ENCODE measurements at places on chromosomes 7 and 10.

DNA sequence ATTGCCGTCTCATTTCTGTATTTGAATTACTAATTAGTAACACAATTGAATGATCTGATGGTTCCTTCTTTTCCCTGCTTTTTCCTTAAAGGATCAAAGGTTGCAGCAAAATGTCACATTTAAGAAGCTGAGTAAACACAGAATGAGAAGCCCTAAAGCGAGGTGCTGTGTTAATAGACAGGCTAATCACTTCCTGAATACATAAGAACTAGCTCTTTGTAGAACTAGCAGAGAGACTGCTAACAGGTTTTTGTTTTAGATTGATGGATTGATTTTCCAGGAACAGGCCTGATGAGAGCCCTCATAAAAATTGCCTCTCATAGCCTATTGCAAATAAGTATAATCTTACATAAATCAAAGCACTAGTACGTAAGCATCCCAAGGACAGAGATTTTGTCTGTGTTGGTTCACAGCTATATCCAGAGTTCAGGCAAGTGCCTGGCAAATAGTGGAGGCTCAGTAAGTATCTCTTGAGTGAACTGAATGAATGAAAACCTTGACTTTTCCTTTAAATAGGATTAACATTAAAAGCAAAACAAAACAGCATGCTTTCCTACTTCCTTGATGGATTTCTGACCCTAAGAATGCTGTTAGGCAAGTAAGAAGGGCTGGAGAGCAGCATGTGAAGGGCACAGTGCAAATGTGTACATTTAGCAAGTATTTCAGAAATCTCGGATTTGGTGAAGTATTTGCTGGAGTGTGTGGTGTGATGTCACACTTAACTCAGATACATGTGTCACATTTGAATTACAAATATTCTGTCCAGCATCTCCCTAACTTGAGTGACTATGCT, 3.3 kb downstream of the TMEM229A start:
- no peak for ATAC-seq

DNA sequence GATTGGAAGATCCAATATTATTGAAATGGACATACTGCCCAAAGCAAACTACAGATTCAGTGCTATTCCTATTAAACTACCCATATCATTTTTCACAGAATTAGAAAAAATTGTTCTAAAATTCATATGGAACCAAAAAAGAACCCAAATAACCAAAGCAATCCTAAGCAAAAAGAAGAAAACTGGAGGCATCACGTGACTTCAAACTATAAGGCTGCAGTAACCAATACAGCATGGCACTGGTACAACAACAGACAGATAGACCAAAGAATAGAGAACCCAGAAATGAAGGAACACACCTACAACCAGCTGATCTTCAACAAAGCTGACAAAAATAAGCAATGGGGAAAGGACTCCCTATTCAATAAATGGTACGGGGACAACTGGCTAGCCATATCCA, 765.4 kb downstream of the SORCS3 start:
- ATAC-seq, result no peak

DNA sequence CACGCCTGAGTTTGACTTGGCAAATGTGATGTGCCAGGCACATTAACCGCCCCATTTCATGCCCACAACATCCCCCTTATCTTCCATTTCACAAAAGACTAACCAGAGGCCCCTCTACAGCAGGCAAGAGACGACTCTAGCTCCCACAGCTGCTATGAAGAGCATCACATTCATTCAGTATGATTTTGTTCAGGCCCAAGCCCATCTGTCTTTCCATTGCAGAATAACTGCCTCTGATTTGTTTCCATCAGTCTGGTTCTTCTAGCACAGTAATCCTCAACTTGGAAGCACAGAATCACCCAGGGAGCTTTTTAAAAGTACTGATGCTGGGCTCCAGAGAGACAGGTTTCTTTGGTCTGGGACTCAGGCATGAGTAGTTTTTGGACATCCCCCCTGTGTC, 169.7 kb downstream of the NEURL1 start:
- ATAC-seq, result no peak

GRCh38 chr10:101920546-101920945, 76.9 kb upstream of the KCNIP2 start:
- no peak for ATAC-seq

- no peak for ATAC-seq
Observed at GRCh38 chr7:106583100-106583499, 77.9 kb downstream of the CCDC71L start.

DNA sequence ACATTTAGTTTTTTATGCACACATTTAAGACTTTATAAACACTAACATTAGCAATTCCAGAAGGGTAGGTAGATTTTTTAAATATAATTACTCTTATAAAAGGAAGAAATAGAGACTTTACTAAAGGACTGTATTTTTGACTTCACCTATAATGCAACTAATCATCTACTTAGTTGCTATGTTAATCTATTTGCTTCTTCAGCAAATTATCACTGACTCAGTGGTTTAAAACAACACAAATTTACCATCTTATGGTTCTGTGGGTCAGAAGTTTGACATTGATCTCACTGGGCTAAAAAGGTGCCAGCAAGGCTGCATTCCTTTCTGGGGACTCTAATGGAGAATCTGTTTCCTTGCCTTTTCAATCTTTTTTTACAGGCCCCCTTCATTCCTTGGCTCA, 7.6 kb downstream of the MTERF1 start:
- no peak for ATAC-seq

DNA sequence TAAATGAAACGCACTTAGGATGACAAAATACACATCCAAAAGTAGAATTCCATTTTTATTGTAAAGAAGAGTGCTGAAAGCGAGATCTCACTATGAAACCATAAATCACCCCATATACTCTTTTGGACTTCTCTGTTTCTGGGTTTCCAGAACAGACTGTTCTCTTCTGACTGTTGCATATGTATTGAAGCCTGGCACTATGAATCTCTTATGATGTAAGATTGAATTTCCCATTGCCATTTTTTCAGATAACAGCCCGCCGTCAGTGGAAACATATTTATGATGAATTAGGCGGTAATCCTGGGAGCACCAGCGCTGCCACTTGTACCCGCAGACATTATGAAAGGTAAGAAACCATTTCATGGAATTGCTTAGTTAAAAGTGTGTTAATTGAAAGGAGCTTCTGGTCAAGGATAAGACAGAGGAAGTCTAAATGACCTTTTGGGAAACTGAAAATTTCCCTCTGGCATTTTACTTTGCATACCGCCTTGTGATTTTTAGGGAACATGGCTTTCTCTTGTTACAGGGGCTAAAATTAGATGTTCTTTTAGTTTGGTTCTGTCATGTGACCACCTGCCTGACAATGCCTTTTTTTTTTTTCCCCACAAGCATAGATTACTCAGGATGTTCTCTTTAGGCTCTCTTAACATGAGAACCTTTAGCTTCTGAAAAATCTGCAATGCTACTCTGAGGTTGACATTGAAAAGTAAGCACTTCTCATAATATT, 168.1 kb downstream of the ARID5B start:
- ATAC-seq, result no peak

DNA sequence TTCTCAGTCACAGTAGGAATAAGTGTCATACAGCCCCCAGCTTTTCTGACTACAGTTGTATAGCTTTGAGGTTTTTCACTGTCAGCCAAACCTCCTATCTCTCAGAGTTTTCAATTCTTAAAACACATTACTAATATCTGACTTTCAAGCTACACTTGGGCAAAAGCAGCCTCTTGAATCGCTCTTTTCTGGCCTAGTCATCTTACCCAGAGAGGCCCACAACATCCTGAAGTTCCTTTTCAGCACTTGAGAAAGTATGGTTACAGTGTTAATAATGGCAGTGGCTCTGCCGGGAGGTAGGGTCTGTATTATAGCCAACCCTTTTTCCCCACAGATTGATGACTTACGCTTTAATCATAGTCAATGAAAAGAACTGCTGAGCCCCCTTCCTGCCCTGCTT, 181.0 kb downstream of the LRRC4 start:
- ATAC-seq, result no peak

DNA sequence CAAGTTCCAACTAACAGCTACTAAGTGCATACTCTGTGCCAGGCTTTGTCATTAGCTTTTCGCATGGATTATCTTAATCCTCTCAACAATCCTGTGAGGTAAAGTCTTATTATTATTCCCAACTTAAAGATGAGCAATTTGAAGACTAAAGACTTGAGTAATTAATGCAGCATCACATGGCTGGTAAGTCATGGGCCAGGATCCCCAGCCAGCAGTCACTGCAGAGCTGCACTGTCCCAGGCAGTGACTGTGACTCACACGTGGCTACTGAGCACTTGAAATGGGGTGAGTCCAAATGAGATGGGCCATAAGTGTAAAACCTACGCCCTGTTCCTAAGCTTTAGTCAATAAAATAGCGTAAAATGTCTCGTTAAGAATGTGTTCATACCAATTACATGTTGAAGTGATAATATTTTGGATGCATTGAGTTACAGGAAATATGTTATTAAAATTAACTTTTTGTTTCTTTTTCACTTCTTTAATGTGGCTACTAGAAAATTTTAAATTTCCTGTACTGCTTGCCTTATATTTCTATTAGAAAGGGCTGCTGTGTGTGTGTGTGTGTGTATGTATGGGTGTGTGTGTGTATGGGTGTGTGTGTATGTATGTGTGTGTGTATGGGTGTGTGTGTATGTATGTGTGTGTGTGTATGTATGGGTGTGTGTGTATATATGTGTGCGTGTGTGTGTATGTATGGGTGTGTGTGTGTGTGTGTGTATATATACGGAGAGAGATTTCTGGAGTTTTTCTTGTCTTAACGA, 756.3 kb downstream of the AUTS2 start:
- no peak for ATAC-seq

GRCh38 chr10:133351408-133352318, 4.5 kb downstream of the PRAP1 start:
- no peak for ATAC-seq

GRCh38 chr10:18293536-18294510, 153.6 kb downstream of the CACNB2 start:
- no peak for ATAC-seq

DNA sequence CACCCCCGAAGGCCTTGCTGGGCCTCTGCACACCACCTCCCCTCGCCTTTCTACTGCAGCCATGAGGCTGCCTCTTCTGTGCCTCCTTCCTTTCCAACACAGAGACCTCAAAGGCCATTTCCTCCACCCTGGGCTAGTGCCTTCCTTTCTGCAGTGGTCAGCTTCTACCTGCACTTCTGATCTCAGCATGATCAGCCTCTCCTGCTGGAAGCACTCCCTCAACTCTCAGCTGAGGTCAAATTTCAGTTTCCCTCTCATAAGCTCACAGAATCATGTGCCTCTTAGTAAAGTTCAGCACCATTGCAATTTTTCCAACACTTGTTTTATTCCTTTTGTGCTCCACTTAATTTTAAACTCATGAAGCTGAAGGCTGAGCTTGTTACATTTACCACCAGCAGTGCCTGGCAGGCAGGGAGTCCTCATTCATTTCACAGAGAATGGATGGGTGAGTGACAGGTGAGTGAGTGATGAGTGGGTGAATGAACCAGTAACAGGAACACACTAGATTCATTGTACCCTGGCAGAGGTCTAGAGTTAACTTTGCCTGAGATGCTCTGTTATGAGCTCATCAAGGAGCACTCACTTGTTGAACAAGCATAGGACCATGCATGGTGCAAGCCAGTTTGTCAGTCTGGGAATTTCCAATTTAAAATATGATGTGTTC, 124.0 kb upstream of the PRSS58 start:
- no peak for ATAC-seq

DNA sequence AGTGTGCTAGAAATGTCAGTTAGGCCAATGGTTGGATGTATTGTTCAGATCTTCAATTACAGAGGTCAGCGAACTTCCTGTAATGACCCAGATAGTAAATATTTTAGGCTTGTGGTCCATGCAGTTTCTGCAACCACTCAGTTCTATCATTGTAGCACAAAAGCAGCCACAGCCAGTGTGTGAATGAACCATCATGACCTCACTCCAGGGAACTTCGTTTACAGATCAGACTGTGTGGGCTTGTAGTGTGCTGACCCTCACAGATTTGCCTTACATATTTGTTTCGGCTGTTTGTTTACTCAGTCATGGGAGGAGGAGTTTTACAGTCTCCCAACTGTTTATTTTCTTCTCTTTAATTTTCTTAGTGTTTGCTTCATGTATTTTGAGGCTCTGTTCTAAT, 55.4 kb downstream of the LANCL2 start:
- no peak for ATAC-seq

GRCh38 chr7:52749880-52750279, 285.6 kb upstream of the POM121L12 start:
- no peak for ATAC-seq

GRCh38 chr10:18364987-18365775, 225.0 kb downstream of the CACNB2 start:
- no peak for ATAC-seq

DNA sequence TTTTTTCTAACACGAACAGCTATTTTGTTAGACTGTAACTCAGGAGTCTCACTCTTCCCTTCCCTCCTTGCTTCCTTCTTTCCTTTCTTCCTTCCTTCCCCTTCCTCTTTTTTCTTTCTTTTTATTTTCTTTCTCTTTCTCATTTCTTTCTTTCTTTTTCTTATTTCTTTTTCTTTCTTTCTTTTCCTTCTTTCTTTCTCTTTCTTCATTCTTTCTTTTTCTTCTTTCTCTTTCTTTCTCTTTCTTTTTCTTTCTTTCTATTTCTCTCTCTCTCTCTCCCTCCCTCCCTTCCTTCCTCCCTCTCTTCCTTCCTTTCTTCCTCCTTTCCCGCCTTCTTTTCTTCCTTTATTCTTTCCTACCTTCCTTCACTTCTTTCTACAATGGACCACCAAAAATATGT, 1443.0 kb upstream of the LRRTM3 start:
- ATAC-seq, result no peak

- ATAC-seq, result no peak
Observed at GRCh38 chr7:134740376-134740775, 39.1 kb upstream of the CALD1 start.

DNA sequence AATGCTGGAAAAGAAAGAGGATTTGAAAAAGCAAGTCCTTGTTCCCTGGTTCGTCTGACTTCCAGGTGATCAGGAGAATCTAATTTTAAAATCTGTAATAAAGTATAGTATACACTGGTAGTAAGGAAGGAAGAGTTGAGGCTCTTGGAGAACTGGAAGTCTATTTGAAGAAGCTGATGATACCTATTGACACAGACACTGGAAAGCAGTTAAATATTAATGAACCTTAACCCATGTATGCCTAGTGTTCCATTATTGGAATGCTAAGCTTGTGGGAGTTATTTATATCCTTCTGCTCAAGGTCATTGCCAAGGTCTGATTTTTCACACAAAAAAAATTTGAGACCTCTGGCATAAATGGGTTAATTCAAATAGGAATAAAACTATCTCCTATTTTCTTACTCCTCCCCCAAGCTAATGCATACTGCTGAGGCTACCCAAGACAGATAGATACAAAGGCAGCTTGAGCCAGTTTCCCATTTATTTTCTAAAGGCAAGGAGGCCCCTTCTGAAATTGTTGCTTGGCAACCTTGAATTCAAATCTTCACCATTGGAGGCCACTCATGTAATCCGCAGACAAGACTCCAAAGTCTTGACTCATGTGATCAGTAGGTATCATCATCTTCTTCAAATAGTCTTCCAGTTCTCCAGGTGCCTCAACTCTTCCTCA, 110.2 kb downstream of the FZD1 start:
- ATAC-seq, result no peak

- ATAC-seq, result no peak
Observed at GRCh38 chr7:636396-636795, 90.1 kb upstream of the DNAAF5 start.
